ENCODE measurements at places on chromosomes 5 and 9.

GRCh38 chr5:113161806-113162205 is 185.2 kb downstream of the DCP2 start:
- peak; percentile 60 for DNase-seq

- DNase-seq, result no peak
These were observed 154.5 kb downstream of the TENT4A start for GRCh38 chr5:6867712-6868111.

- DNase-seq, result no peak
These were observed 621.6 kb downstream of the BNC2 start for GRCh38 chr9:16248822-16249221.

DNA sequence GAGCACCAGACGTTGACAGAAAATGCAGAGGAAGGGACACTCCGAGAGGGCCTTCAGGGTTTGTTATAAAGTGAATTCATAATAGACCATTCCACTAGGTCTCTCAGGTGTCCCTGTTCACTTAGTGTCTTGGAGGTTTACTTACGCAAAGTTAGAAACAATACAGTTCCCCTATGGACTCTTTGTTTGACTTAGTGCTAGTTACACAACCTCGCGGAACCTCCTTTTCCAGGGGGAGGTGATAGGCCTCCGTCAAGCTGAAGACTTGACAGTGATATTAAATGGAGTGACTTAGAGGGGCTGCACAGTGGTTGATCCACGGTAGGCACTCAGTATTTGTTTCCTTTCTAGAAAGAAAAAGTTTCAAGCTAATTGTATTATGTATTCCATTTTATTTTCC is 1.3 kb downstream of the CCT5 start:
- DNase-seq, result no peak

DNA sequence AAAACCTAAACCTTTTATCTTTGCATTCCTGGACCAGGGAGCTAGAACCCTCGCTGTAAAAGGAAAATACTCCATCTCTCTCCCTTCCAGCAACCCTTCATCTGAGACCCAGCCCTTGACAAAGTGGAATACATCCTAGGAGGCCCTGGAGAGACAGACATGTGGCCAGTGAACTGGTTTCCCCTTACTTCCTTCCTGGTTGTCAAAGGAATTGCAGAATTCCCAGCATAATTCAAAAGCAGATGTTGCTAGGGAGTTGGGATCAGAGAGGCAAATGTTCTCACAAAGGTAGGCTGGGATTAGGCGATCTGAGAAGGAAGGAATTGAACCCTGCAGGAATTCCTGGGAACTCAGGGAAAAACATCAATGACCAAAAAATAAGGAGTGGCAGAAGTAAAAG is 80.9 kb downstream of the MARCHF3 start:
- no peak for DNase-seq

DNA sequence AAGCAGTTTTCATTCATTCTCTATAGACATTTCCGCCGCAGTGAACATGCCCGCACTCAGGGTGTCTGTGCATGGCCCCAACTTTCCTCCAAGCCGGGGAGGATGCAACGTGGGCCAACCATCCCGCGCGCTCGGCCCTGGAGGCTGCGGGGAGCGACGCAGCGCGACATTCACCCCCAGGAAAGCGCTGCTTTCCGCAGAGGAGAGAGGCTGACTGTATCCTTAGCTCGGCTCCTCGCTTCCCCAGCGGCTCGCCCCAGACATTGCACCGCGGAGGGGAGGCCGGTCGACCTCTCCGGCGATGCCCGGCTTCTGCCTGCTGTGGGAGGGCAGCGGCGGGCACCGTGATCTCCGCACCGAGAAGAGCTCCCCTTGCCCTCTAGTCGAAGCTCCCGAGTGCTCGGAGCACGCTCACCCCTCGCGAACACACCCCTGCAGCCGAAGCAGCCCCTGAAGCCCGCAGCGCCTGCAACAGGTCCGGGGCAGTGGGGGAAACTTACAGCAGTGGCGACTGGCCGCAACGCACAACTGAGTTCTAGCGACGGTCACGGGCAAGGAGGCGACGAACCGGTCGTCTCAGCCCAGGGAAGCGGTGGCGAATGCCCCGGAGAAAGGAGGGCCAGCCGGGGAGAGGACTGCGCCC is 600 bp downstream of the ENC1 start:
- peak; percentile 25 for DNase-seq

DNA sequence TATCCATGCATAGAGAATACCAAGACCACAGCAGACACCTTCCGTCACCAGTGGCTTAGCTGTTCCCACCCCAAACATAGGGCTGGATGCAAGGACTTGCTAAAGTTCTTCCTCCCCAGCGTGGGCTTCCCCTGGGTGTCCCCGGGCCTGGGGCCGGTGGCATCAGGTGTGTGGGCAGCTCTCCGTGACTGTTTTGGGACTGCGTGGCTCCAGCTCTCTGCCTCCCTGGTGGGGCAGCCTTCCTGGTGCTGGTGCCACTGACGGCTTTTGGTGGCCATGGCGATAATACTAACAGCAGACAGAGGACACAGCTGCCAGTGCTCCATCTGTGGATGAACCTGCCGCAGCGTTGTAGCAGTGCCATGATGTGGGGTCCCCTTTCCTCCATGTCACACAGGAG is 4.9 kb downstream of the CACFD1 start:
- no peak for DNase-seq

DNA sequence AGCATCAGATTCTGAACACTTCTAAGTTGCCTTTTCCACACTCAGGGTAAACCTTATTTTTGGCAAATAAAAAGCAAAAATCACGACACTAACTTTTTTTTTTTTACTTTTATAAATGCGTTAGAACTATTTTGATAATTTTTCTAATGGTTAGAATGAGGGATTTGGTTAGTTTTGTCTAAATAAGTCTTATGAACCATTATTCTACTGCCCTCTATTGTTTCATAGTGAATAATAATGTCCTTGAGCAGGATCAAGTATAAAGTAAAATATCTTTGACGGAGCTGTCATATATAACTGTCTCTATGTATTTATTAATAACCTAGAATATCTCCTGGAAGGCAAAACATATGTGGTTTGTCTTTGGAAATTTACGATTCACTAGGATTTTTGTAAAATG is 631.8 kb downstream of the GABRG2 start:
- DNase-seq, result peak; percentile 6

- no peak for DNase-seq
These were observed 29.3 kb upstream of the ANKH start for GRCh38 chr5:14900693-14901461.

GRCh38 chr9:33852216-33852826 is 35.4 kb downstream of the UBE2R2 start:
- DNase-seq, result no peak

DNA sequence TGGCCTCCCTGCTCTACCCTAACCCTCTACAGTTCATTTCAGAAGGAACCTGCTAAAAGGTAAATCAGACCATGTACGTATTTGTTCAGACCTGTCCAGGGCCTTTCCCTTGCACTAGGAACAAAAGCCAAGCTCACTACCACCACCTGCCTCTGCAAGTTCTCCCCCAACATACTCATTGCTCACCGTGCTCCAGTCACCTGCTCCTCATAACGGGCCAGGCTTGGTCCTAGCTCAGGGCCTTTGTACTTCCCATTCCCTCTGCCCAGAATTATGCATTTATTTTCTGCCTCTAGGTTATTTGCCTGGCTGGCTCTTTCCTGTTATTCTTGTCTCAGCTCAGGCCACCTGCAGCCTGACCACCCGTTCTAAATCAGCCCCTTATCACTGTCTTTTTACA is 4.8 kb upstream of the FGF1 start:
- DNase-seq, result no peak

GRCh38 chr9:84953797-84954705 is 284.5 kb downstream of the NTRK2 start:
- peak; percentile 9 for DNase-seq

GRCh38 chr5:116626272-116626723 is 51.7 kb upstream of the SEMA6A start:
- peak; percentile 32 for DNase-seq

DNA sequence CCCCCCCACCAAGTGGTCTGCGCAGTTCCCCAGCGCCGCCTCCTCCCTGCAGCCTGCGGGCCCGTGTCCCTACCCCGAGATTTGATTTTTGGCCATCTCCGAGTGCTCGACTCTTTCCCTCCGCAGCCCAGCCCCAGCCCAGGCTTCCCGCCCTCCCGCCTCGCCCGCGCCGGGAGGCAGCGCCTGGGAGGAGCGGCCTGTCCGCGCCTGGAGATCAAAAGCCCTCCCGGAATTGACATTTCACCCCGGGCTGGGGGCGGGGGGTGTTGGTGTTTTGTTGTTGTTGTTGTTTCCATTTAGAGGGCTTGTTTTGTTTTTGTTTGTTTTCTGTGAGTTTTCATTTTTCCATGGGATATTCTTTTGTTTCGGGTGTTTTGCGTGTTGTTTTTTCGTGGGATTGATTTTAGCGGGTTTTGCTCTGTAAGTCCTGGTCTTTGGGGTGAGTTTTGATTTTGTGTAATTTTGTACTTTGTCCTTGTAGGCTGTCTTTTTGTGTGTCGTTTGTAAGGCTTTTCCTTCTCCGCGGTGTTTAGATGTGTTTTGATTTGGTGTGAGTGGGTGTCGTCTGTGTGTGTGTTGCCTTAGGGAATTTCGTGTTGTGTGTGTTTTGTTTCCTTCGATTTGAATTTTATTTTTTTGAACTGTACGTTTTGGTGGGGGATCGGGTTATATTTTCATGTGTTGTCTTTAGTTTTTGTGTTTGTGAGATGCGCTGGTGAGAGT is 1.7 kb upstream of the PAX5 start:
- DNase-seq, result no peak

DNA sequence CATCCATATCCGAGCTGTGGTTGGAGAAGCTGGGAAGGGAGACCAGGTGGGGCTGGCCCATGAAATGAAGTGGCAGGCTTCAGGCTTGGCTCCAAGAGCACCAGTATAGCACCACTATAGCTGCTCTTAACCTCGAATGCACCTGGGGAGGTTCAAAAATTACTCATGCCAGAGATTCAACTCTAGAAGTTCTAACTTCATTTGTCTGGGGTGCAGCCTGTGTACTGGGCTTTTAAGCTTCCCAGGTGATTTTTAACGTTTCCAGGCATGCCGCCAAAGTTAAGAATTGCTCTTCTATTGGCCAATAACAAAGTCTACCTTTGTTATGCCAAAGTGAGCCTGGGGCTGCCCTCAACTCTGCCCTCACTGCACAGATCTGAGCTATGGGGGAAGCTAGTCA is 458 bp downstream of the PRSS3 start:
- DNase-seq, result no peak

GRCh38 chr9:76873056-76873792 is 32.7 kb downstream of the PRUNE2 start:
- no peak for DNase-seq

DNA sequence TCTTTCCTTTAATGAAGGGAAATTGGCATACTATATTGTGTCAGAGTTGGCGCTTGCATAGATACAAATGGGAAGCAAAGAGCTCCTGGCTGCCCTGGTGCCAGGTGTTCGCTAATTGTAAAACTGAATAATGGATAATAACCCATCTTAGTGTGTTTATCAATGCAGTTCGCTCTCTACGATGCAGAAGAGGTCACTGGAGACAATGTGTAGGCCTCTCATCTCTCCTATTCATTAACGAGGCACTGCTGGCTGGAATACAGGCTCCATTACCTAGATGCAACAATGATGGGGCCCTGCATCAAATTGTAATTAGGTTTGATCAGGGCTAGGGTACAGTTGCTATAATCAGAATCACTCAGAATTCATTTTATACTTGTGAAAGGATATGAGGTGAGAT is 171.0 kb downstream of the RMI1 start:
- DNase-seq, result no peak

- DNase-seq, result no peak
These were observed 86.4 kb downstream of the PARP8 start for GRCh38 chr5:50752800-50753199.

DNA sequence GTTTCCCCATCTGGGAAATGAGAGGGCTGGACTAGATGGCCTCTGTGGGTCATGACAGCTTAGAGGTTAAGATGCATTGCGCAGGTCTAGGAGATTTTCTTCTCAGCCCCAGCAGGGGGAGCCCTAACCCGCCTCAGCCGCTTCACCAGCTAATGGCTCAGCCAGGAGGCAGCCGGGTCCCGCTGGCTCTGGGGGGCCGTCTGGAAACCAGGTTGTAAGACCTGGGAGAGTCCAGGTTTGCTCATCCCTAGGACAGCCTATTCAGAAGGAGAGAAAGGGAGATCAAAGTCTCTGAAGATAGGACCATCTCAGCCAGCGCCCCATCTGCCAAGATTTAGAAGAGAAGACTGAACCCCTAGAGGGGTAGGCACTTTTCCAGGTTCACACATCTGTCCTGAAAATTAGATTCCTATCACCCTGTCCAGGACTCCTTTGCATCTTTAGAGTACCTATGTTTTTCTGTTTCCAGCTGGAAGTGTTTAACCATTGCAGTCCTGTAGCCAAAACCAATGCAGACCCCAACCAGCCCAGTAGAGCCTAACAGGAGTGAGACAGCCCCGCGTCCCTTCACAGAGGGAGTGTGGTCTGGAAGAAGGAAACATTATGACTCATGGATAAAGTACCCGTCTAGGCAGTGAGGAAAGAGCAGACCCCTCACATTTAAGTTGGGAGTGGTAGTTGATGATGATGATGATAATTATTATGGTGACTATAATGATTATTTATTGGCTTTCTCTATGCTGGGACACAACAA is 27.5 kb downstream of the SPARC start:
- DNase-seq, result peak; percentile 64

- no peak for DNase-seq
These were observed 601.9 kb downstream of the SEMA5A start for GRCh38 chr5:8944005-8944404.

GRCh38 chr5:95432779-95433178 is 41.6 kb downstream of the FAM81B start:
- no peak for DNase-seq

- DNase-seq, result no peak
These were observed 6.3 kb downstream of the PDE4D start for GRCh38 chr5:59887274-59887673.

GRCh38 chr5:113742639-113743038 is 229.1 kb downstream of the YTHDC2 start:
- DNase-seq, result no peak

GRCh38 chr9:78678877-78679276 is 382.0 kb downstream of the PSAT1 start:
- no peak for DNase-seq

DNA sequence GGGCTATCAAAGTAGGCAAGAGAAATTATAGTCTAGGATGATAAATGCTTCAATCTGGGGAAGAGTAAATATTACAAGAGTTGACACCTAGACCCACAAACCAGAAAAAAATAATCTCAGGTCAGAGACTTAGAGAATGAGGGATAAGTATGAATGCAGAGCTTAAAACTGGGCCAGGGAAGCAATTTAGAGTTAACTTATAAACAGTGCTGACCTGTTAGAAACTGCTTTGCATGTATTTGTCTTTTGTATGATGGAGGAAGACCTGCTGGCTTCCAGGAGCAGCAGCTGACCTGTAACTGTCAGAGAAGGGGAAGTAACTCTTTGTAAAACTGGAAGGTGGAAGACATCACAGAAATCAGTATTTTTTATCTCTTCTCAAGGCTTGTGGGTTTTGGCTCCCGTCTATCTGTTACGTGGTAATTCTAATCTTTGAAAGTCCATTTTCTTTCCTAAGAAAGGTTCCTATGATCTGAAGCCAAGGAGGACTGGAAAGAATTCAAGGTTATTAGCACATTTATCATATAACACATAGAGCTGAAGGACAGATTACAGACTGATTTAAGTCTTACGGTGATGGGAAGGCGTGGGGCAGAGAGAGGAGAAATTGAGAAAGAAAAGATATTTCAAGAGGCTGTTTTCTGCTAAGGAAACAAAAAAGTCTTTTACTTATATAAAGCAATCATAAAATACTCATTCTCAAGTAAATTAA is 114.7 kb upstream of the ADAMTS19 start:
- DNase-seq, result no peak

Measured in NCI-H1694 treated with DMSO at 0.1 percent for 48 hours (cell line).